Stimulated activated CD8-positive, alpha-beta memory T cell treated with anti-CD3 and anti-CD28 coated beads, Interleukin-7, amount 100 ng/mL, for 1 hour (primary cell): ENCODE measurements at places on chromosomes 2 and 18.

DNA sequence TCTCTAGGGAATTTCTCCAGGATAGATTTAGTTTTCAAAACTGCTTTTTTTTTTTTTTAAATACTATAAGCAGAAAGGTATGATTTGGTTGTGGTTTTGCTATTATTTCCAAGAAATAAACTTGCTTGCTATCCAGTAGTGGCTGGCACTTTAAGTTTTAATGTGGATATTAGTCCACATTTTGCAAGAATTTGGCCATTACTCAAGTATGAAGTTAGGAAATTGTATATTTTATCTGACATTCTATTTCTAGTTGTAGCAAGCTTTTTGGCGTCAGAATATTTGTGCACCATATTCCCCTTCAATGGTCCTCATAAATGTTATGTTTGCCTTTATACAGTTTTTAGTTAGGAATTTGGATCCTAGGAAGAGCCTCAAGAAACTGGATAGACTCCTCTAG, 226.3 kb downstream of the ZNF521 start:
- DNase-seq = no peak

DNA sequence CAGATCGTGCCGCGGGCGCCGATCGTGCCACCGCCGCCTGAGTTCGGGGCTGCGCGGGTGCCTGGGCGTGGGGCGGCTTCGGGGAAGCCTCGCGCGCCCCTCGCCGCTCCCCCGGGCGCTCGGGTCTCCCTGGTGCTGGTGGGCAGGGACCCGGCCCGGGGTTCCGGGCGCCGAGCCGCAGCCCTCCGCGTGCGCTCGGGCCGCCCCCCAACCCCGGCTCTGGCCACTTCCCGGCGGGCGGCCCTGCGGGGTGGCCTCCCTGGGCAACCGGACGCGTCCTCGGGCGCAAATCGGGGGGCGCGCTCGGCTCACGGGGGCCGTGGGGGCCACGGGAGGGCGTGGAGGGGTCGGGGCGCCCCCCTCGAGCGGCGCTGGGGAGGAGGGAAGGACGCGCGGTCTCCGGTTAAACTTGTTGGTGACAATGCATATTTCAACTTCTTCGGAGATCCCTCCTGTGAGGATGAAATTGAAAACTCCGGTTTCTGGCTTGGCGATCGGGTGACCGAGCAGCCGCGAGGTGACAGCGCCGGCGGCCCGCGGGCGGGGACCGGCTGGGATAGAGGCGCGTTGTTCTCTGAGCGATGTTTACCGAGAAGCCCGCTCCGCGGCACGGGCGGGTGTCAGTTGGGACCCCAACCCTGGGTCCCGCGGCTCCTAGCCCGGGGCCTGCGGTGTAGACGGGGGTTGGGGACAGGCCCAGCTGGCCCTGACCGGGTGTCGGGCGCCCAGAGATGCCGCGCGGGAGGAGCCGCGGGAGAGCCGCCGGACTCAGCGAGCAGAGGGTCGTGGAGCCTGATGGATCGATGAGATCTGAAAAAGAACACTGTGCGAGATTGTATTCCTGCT, 676 bp downstream of the SH3BP4 start:
- DNase-seq = no peak

DNA sequence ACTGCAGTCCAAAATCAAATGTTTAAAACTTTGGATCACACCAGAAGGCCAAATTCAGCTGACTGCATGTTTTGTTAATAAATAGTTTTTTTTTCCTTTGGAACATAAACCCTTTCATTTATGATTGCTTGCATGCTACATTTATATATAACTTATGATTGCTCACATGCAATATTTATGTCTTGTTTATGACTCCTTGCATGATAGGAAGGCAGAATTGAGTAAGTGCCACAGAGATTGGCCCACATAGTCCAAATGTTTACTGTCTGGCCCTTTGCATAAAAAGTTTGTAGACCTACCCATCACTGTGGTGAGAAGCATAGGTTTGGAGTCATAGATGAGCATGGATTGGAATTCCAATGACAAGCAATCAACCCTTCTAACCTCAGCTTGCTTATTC, 30.8 kb downstream of the WDFY1 start:
- DNase-seq = no peak

GRCh38 chr2:241564596-241565410, 6.3 kb downstream of the BOK start:
- no peak for DNase-seq

DNA sequence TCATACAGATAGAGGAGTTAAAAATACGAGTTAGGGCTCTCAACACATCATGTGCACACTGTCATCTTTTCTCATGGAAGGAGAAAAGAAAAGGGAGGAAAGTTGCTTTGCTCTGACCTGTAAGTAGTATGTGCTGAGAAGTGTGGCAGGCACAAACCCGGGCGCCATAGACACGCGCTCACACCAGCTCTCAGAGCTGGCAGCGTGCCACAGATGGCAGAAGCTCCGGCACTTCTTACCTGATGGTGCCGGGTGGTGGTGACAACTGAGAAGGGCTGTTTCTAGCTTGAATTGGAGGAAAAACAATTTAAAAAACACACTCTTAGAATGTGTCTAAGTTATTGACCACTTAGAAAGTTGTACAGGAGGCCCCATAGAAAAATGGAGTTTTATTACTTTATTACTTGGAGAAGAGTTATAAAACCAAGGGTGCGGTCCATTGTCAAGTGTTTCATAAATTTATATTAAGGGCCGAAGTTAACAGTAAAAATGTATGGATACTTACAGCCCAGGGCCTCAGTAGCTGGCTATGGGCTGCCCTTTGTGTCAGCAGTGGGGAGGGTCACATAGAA, 92.2 kb downstream of the DPP4 start:
- no peak for DNase-seq

GRCh38 chr2:205682239-205682970, at the start of gene NRP2:
Gene NRP2, plus strand, starts transcription at chr2:205682501. Its CDS starts 790 bp downstream, at chr2:205683291.
- no peak for DNase-seq

GRCh38 chr2:187215532-187216240, 232.4 kb downstream of the CALCRL start:
- DNase-seq = no peak

GRCh38 chr2:119696005-119696404, 17.0 kb downstream of the TMEM177 start:
- no peak for DNase-seq

DNA sequence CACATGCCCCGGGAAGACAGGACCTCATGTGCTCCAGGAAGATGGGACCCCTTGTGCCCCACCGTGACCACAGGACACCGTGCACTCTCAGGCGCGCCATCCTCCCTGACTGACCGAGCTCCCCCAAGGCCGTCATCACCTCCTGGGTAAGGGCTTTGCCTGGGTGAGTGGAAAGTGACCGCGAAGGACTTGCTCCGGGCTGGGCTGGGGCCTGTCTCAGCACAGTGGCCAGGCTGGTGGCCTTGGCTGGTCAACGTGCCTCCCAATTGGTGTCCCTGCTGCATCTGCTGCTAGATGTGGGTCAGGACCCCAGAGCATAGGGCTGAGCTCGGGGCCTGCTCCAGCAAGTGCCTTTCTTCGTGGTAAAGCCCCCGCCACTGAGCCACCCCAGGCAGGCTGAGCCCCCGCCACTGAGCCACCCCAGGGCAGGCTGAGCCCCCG, 69.7 kb upstream of the CTDP1 start:
- no peak for DNase-seq

- no peak for DNase-seq
Observed at GRCh38 chr2:53129851-53130250, 637.8 kb upstream of the CHAC2 start.

GRCh38 chr2:216339456-216340279, 32.6 kb downstream of the MARCHF4 start:
- DNase-seq = no peak

GRCh38 chr2:128809880-128810279, 491.2 kb upstream of the HS6ST1 start:
- DNase-seq = no peak

- DNase-seq = no peak
Observed at GRCh38 chr2:110714452-110715224, 17.7 kb upstream of the ACOXL start.

DNA sequence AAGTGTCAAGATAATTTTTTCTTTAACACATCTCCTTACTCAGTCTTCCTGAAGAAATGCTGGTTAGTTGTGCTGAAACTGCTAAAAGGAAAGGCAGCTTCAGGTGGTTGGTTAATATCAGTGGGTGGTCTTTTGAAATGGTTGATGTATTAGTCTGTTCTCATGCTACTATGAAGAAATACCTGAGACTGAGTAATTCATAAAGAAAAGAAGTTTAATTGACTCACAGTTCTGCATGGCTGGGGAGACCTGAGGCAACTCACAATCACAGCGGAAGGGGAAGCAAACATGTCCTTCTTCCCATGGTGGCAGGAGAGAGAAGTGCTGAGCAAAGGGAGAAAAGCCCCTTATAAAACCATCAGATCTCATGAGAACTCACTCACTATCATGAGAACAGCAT, 125.9 kb upstream of the CYRIA start:
- no peak for DNase-seq

GRCh38 chr2:67954093-67954748, 108.6 kb downstream of the C1D start:
- DNase-seq = no peak

DNA sequence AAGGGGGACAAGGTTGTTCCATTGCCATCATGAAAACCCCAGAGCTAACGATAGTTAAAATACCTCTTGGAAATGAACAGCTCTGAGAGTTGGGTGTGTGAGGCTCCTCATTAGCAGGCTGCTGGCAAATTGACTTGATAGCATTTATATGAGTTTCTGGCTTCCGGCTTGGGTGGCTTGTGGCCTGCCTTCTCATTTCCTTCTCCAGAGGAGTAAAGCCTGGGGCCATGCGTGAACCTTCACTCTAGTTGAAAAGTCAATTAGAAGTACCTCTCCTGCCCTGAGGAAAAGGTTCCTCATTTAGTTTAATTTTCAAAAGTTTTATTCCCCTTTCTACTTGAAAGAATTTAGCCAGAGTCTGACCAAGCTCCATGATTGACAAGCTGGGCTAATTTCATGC, 67.1 kb downstream of the MGAT5 start:
- no peak for DNase-seq

DNA sequence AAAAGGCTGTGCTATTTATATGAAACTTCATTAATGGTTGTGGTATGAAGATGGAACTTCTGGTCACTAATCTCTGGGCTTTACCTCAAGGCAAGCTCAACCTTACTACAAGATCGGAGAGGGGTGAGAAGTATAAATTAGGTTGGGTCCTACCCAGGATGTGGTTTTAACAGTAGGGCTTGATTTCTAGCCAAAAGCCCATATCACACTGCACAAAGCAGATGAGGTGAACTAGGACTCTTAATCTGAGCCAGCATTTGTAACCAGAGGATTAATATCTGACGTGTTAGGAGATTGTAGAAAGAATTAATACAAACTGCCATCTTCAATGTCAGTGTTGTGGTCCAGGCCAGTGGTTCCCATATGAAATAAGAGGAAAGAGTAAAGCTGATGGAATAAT, 86.4 kb upstream of the RGPD4 start:
- DNase-seq = no peak

GRCh38 chr18:4144201-4144600, 310.9 kb downstream of the DLGAP1 start:
- no peak for DNase-seq

- DNase-seq = no peak
Observed at GRCh38 chr2:190119923-190120590, 57.5 kb upstream of the MSTN start.

GRCh38 chr18:703213-703967, 9.0 kb downstream of the ENOSF1 start:
- no peak for DNase-seq

- DNase-seq = no peak
Observed at GRCh38 chr2:8676191-8676920, 5.5 kb upstream of the ID2 start.

GRCh38 chr2:84799772-84800171, 81.1 kb downstream of the TRABD2A start:
- no peak for DNase-seq

DNA sequence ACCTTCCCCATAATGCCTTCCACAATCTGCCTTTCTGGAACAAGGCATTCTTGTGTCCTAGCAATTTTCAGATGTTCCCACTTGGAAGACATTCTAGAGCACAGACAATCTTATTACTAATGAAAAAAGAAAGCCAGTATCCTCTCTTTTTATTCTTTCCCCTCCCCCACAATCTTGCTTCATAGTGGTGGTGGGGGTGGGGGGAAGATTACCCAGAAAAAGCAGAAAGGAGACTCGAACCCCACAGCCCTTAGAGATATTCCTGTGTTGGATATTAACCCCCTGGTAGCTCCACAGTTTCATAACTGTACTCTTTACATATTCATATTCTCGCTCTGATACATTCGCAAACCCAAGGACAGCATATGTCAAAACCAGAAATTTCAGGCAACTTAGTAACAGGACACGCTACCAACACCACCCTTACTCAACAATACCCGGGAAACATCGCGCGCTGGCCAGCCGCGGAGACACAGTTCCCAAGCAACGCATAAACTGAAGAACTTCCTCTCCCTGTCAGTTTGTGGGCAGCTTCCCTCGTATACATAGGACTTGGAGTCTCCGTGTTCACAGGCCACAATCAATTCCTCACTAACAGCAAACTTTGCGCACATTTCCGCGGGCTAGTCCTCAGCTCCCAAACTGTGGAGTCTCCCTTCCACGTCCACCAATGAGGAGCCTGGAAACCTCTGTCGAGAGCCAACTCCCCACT, 793 bp downstream of the NR4A2 start:
- DNase-seq = no peak

DNA sequence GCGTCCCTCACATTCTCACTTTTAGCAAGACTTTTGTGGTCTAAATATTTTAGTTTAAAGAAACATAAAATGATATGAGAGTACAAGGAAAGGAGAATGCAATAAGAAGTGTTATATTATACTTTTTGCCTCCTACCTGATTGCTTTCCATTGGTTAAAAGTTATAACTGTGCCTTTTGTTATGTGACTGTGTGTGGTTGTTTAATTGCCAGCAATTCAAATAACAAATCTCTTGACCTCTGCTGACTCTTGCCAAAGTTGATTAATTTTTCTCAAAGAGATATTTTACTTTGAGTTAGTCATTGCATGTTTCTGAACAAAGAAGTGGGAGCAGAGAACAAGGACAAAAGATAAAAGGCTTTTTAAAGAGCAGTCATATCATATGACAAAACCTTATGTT, 599.5 kb downstream of the SUCLG1 start:
- DNase-seq = no peak

- DNase-seq = no peak
Observed at GRCh38 chr2:212228743-212229171, 309.8 kb downstream of the ERBB4 start.

DNA sequence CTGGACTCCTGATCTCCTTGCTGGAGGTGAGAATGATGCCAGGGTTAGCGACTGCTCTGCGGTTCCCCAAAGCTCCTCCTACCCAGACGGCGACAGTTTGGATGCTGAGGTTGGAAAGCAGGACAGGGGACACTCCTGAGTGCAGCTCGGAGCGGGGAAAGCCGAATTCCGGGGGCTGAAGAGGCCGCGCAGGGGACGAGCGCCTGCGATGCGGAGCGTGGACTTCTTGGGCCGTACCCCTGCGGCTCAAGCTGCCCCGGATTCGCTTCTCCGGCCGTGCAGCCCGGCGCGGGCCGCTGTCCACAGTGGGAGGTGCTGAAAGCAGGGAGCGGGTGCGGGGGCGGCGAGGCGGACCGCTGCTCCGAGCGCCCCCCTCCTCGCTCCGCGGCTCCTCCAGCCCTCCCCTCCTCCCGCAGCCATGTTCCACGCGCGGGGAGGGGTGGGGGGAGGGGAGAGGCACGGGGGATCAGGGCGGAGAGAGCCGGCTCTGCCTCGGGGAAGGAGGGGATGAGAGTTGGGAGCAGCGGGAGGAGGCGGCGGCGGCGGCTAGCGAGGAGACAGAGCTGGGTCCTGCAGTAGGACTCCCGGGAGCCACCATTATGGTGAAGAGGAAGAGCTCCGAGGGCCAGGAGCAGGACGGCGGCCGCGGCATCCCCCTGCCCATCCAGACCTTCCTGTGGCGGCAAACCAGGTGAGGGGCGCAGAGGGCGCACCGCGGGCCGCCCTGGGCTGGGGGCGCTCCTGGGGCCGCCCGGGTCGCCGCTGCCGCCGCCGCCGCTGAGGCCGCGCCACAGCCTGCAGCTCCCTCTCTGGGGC, at the start of gene UNC80:
Gene UNC80 (plus strand): TSS at position 359 of the 816 bp plus-strand sequence. CDS start 241 bp downstream, at position 600.
- no peak for DNase-seq
